Stimulated activated CD4-positive, alpha-beta T cell treated with anti-CD3 and anti-CD28 coated beads, Interleukin-4, amount 100 ng/mL, for 4 hours (primary cell): ENCODE measurements at places on chromosomes 12 and 14.
A peak's percentile ranks its signal among the peaks of the same experiment; 100 is the strongest.

GRCh38 chr12:15244341-15244740, 23.1 kb upstream of the RERG start:
- no peak for DNase-seq

DNA sequence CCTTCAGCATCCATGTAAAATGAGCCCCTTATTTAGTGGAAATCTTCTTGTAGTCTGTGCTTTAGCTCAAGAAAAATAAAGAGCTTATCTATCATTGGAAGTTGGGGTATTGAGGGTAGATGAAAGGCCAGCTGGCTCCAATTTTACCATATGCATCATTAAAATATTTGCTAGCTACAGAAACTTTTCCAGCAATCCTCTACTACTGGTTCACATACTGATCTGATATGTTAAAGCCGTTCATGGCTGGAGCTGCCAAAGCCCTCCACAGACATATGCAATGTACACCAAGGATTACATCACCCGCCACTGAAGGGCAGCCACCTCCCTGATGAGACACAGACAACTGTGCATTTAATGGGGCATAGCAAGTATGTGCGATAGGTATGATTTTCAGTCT, 1205.3 kb downstream of the GALC start:
- no peak for DNase-seq

- DNase-seq, result no peak
These were observed 1217.4 kb upstream of the FLRT2 start for GRCh38 chr14:84312551-84312950.

DNA sequence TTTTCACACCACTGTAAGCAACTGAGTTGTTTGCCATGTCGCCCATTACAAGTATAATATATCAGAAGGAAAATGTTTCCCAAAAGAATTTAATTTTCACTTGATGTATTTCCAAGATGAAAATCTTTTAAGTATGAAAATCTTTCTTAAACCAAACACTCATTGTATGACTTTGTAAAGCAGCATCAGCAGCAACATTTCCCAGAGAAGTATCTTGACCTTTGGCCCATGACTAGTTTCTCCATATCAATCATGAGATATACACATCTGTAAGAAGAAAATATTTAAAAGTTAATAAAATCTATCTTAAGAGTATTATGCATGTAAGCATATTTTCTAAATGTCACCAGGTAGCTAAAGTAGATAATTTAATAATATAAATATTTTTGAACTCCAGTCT, 52.8 kb downstream of the ATP2B1 start:
- no peak for DNase-seq

DNA sequence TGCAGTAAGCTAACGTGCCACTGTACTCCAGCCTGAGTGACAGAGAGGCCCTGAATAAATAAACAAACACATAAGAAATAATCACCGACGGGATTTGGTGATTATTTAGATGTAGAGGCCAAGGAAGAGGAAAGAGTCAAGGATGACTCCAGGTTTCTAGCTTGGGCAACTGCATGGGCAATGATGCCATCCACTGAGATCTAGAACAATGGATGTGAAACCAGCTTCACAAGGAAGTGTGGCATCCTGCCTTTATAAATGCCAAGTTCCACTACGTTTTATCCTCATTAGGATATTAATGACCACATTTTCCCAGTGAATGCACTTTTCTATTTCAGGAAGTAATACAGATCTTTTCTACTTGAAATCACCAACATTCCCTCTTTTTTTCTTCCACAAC, 10.9 kb upstream of the PTGER2 start:
- DNase-seq, result no peak

- DNase-seq, result no peak
These were observed 4.2 kb downstream of the DENND5B start for GRCh38 chr12:31586728-31587127.

GRCh38 chr12:11581179-11581755, 68.2 kb upstream of the ETV6 start:
- peak; percentile 45 for DNase-seq

GRCh38 chr14:30445852-30446251, 113.1 kb upstream of the G2E3 start:
- no peak for DNase-seq

DNA sequence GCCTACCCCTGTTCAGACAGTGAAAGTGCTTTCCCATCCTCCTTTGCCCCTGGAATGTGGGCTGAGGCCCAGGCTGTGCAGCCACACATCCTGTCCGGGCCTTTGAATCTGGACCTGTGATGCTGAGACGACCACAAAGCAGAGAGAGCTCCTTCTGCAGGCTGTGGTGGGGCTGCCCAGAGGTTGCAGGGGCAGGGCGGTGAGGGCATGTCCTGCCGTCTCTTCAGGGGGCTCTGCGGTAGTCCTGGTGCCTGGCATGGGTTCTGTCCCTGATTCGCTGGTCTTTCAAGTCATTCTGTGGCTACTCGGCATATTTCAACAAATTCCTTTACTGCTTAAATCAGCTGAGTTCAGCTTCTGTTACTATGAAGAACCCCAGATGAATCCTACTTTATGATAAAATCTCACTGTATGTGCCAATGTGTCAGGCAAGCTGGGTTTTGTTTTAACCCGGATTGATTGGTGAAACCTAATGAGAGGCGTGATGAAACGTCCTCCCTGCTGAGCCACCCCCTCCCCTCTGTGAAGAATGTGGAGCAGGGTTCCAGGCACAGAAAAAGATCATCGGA, 63.4 kb upstream of the DICER1 start:
- no peak for DNase-seq

DNA sequence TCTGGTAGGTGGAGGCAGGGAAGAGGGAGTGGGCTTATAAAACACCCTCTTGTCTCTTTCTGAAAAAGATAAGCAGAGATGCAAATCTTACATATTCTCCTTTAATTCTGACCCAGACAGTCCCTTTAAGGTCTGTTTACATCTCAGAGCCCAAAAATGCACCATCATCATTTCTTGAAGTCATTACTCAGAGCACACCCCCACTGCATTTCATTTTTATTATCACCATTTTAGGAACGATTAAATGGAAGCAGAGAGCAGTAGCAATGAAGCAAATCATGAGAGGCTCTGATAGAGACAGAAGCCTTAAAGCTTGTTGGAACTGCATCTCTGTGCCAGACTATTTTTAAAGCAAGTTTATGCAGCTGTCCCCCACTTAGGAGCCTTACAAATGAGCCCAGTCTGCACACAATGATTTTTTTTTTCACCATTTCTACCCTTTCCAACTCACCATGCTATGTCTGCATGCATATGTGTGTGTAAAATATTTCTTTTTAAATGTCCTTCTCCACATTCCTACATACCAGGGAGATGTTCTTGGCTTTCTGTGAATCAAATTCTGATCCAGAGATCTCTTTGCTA, 311.0 kb downstream of the GRIN2B start:
- no peak for DNase-seq

- no peak for DNase-seq
These were observed 78.0 kb downstream of the GRIP1 start for GRCh38 chr12:66600903-66601302.

DNA sequence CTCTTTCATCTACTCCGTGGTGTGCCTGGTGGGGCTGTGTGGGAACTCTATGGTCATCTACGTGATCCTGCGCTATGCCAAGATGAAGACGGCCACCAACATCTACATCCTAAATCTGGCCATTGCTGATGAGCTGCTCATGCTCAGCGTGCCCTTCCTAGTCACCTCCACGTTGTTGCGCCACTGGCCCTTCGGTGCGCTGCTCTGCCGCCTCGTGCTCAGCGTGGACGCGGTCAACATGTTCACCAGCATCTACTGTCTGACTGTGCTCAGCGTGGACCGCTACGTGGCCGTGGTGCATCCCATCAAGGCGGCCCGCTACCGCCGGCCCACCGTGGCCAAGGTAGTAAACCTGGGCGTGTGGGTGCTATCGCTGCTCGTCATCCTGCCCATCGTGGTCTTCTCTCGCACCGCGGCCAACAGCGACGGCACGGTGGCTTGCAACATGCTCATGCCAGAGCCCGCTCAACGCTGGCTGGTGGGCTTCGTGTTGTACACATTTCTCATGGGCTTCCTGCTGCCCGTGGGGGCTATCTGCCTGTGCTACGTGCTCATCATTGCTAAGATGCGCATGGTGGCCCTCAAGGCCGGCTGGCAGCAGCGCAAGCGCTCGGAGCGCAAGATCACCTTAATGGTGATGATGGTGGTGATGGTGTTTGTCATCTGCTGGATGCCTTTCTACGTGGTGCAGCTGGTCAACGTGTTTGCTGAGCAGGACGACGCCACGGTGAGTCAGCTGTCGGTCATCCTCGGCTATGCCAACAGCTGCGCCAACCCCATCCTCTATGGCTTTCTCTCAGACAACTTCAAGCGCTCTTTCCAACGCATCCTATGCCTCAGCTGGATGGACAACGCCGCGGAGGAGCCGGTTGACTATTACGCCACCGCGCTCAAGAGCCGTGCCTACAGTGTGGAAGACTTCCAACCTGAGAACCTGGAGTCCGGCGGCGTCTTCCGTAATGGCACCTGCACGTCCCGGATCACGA, 2.2 kb downstream of the SSTR1 start:
- DNase-seq, result no peak

GRCh38 chr14:96162741-96163140, 41.9 kb upstream of the BDKRB2 start:
- DNase-seq, result no peak

- DNase-seq, result no peak
These were observed 9.2 kb downstream of the EXOC3L4 start for GRCh38 chr14:103103461-103104388.

DNA sequence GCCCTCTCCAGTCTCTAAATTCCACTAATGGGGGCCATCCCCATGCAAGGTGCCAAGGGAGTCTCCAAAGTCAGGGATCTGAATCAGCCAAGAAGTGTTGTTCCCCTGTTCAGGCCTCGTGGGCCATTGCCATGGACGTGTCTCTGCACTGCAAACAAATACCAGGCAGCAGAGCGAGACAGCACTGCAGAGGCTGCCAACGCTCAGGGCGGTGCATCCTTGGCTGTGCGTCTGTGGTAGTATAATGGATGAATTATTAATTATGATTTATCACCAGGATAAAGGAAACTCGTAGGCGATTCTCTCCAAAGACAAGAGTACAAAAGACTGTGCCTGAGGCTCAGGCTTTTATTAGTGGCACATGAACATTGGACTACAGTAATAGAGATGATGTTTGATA, 122.3 kb upstream of the NTF3 start:
- no peak for DNase-seq

GRCh38 chr12:52307836-52308805, 13.1 kb downstream of the KRT83 start:
- DNase-seq, result no peak

DNA sequence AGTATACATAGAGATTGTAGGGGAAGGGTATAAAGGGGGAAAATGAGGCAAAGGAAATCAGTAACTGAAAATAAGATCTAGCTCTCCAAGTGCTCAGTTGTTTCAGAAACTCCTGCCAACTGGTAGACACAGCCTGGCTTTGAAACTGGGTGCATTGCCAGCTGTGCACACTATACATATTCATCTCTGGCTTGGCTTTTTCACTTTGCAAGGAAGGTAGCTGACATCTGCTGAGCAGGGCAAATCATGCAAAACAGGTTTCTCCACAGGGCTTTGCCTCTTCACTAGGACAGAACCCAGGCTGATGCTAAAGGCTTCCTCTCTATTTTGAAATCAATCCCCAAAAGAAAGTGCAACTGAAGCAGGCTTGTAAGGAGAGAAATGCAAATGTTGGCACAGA, 101.5 kb downstream of the HELB start:
- no peak for DNase-seq

GRCh38 chr12:4246116-4246515, 27.4 kb upstream of the CCND2 start:
- no peak for DNase-seq

- DNase-seq, result no peak
These were observed 92.7 kb downstream of the AKAP6 start for GRCh38 chr14:32421781-32422180.

GRCh38 chr14:32682214-32682613, 256.5 kb upstream of the NPAS3 start:
- no peak for DNase-seq

DNA sequence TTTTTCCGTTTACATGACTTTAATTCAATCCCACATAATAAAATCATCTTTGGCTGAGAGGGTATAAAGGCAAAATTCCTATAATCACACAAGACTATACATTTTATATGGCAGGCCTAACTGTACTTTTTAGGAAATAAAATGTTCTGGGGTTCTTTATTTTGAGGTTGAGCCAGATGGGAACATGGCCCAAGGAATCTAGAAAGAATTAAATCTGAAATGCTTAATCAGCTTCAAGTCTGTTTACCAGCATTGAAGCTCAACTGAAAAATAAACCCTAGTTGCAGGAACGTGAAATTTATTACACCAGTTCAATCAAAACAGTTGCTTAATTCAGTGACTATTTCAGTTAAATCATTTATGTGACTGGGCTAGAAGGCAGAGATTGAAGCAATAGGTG, 191.0 kb upstream of the BTG1 start:
- no peak for DNase-seq

DNA sequence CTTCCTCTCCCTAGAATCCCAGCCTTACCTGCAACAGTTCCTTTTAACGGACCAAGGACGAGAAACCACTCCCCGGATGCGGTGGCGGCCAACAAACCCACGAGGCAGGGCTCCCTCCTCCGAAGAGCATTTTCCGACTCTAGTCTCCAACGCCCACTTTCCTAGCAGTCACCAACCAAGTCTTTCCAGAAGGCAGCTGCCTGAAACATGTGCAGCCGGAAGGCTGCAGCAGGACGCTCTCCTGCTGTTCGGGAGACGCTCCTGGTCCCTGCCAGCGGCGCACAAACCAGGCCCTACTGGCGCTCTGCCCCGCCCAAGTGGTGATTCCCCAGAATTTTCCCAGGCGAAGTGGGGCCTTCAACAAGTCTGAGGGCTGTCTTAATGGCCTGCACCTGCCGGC, 21.1 kb upstream of the ADAM20 start:
- DNase-seq, result no peak

DNA sequence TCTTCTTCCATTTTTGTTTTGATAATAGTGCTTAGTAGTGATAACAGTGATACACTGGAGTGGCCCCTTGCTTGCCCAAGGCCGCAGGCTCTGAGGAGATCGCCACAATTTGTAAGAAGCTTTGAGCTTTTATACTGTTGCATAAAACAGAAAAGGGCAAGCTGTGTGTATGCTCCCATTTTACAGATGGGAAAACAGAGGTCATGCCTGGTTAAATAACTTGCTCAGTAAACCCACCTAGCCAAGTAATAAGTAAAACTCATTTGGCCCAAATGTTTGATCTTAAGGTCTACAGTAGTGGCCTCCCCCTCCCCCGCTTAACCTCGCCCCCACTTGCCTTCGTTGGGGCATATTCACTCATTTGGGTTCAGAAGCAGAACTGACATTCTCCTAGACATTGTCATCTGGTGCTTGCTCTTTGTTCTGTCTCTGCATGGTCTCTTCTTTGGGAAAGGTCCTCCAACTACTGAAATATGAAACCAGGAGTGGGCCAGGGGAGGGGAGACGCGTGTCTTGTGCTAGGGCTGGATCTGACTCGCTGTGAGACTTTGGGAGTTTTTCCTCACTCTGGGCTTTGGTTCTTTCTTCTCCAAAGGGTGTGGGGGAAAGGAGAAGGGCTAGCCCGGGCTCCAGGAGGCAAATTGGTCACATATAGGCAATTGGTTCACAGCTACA, 88.1 kb downstream of the PAPOLA start:
- DNase-seq, result no peak

GRCh38 chr12:107057071-107057834, 36.1 kb downstream of the CRY1 start:
- DNase-seq, result no peak

GRCh38 chr14:90871605-90872233, 55.5 kb upstream of the TTC7B start:
- DNase-seq, result no peak

GRCh38 chr14:55926007-55926406, 192.2 kb upstream of the PELI2 start:
- no peak for DNase-seq
